ENCODE measurements at places on chromosomes 1 and 21.

- no peak overlapping the region for H3K4me3 ChIP-seq
- DNase-seq: no peak
- H3K4me1 ChIP-seq: no peaks in the 10 kb centered on the region
- no peak overlapping the region for H3K27ac ChIP-seq
These were observed 259.8 kb downstream of the LMO4 start for GRCh38 chr1:87588495-87588894.

DNA sequence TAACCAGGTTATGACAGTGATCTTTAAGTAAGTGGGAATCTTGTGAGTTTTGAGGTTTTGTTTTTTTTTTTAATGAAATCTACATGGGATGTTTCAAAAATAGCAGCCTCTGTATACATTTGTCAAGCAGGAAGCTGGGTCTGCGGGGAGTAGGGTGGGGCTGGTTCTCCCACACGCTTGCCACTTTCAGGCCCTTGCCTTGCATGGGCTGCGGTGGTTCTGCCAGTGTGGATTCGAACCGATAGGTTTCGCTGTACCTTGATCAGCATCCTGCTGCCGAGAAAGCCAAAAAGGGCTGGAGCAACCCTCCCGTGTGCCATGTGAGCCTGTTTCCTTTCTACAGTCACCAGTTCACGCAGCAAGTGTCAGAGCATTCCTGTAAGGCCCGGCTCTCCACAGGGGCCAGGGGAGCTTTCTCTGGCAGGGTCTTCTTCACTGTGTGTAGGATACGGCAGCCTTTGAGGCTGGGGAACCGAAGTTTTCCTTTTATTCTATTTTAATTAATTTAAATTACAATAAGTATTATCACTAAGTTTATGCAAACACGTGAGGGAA, 79.2 kb upstream of the SAMD11 start:
- peaks cover 67% of the 10 kb centered on the region for H3K4me1 ChIP-seq
- H3K4me3 ChIP-seq: peak overlapping the region; percentile 46
- no peaks in the 10 kb centered on the region for H3K27me3 ChIP-seq
- peak; percentile 72 for DNase-seq
- peaks cover 16% of the 10 kb centered on the region for H3K36me3 ChIP-seq
- peak overlapping the region; percentile 97 for H3K27ac ChIP-seq

- no peak overlapping the region for H3K4me3 ChIP-seq
- H3K27ac ChIP-seq: no peak overlapping the region
- DNase-seq: no peak
These were observed 307.3 kb downstream of the KCNH1 start for GRCh38 chr1:210826686-210827085.

GRCh38 chr1:161282991-161283390, 24.4 kb downstream of the PCP4L1 start:
- H3K27ac ChIP-seq: no peak overlapping the region
- H3K4me3 ChIP-seq: no peak overlapping the region
- H3K36me3 ChIP-seq: no peaks in the 10 kb centered on the region
- H3K4me1 ChIP-seq: no peaks in the 10 kb centered on the region
- no peak for DNase-seq
- peaks cover 32% of the 10 kb centered on the region for H3K27me3 ChIP-seq

DNA sequence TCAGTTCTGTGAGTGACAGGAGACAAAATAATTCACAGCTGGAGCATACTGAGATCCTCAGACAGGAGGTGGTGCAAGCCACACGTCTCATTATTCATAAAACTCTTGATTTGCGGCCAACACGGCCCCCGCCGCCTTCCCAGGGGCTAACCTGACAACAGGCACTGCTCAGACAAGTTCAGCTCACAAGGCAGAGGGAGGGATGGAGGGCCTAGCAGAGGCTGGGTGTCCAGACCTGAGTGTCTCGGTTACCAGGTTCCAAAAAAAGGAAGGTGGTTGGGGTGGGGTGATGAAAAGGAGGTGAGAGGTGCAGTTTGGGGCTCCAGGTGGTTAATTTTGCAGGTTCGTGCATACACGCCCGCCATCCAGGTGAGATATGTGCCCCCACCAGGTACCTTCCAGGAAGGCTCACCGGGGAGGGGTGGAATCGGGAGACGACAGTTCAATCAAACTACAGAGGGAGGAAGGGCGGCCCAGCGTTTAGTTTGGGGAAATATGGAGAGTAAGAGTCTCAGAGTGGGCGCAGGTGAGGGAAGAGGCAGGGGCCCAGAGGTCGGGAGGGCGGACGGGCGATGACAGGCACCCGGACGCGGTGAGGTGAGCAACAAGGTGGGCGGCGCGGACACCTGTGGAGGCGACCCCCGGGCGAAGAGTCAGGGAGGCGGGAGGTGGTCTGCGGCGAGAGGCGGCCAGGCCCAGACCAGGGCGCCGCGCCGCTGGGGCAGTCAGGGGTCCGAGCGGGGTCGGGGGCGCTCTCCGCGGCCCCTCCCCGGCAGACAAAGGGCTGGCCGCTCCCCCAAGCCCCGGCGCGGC, 629 bp downstream of the CTNNBIP1 start:
- no peaks in the 10 kb centered on the region for H3K36me3 ChIP-seq
- DNase-seq: peak; percentile 59
- peak overlapping the region; percentile 82 for H3K4me3 ChIP-seq
- H3K27me3 ChIP-seq: peaks cover 4% of the 10 kb centered on the region
- peak overlapping the region; percentile 77 for H3K27ac ChIP-seq
